ENCODE measurements at places on chromosomes 1 and 21. TPM values are rescaled to one million over a fixed set of nuclear protein-coding genes. Genes with fewer than 3 reads are reported as not detected.

Gene TAS1R1
- total RNA-seq: not detected

Gene C1orf105
- total RNA-seq: not detected

Gene TDRD10
- not detected for total RNA-seq

Gene CFAP107
- not detected for total RNA-seq

Gene FCRL1
- total RNA-seq: not detected

Gene TSTD1
- total RNA-seq: 17.8 TPM

Gene FAM151A
- total RNA-seq: not detected

Gene CFAP141
- not detected for total RNA-seq

Gene ARHGEF10L
- total RNA-seq: 15.4 TPM

Gene TOR1AIP2
- 111 TPM for total RNA-seq

Gene FOXD2
- total RNA-seq: not detected

Gene JMJD4
- 37.0 TPM for total RNA-seq

Gene OR10Z1
- not detected for total RNA-seq

Gene PAPPA2
- total RNA-seq: 15.4 TPM

Gene ADAMTS5
- 4.5 TPM for total RNA-seq

Gene CBR1
- 74.5 TPM for total RNA-seq

Gene LCE3E
- total RNA-seq: not detected

Gene SPRR4
- total RNA-seq: not detected

Gene TSACC
- total RNA-seq: not detected

Gene TTLL7
- total RNA-seq: 38.6 TPM

Gene BPNT1
- 27.0 TPM for total RNA-seq

Gene PM20D1
- not detected for total RNA-seq

Gene DENND2C
- 2.2 TPM for total RNA-seq

Gene PALMD
- 0.59 TPM for total RNA-seq

Gene PTPN14
- total RNA-seq: 49.6 TPM
